ENCODE measurements at places on chromosomes 7 and 10. TPM values are rescaled to one million over a fixed set of nuclear protein-coding genes. Genes with fewer than 3 reads are reported as not detected.

GPR15LG gene
- not detected for total RNA-seq

HOXA10 gene
- not detected for total RNA-seq

MCMBP gene
- 24.8 TPM for total RNA-seq

ASNS gene
- 15.3 TPM for total RNA-seq

THSD7A gene
- 3.6 TPM for total RNA-seq
